Colonic mucosa (tissue), 4 donors: ENCODE measurements at places on chromosomes 13 and 19. TPM values are rescaled to one million over a fixed set of nuclear protein-coding genes. Genes with fewer than 3 reads are reported as not detected.

DNA sequence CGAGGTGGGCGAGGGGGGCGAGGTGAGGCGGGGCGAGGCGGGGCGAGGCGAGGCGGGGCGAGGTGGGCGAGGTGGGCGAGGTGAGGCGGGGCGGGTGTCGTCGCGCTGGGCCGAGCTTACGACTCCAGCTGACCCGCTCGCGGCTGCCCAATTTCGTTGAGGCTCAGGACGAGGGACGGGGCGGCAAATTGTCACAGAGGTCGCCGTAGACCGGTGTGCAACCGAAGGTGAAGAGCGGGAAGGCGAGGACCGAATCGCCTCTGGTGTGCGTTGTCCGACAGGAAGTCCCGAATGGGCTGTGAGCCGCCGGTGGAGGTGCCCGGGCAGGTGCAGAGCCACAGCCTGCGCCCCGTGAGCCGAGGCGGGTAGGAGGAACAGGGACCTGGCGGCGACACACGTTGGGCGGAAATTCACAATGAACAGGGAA lies at the start of gene LACC1:
TSS of gene LACC1 (plus strand) at position 150 of the 427 bp plus-strand sequence. CDS start 1,082 bp downstream, outside the sequence.
- no peak for DNase-seq

DNA sequence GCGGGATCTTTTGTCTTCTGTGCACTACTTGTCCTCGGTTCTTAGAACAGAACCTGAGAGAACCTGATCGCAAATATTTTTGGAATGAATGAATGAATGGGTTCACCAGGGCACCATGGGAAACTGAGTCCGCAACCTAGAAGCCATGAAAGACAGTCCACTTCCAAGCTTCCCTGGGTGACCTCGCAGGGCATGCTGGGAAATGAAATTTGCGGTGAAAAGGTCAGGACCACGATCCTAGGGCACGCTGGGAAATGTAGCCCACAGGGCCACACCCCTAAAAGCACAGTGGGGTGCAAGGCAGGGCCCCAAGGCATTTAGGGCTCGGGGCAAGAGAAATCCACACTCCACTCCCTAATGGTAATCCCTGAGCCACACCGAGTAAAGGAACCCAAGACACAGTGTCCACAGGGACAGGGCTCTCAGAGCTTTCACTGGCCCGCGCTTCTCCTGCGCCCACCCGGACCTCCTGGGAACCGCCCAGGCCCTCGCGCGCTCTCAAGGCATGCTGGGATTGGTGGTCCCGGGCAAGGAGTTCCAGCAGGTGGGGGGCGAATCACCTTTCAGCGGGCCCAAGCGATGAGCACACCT lies 1.1 kb upstream of the PPP1R12C start:
- peak; percentile 78 for DNase-seq

- no peak for DNase-seq
These were observed 472.8 kb downstream of the OLFM4 start for GRCh38 chr13:53501387-53501786.

DNA sequence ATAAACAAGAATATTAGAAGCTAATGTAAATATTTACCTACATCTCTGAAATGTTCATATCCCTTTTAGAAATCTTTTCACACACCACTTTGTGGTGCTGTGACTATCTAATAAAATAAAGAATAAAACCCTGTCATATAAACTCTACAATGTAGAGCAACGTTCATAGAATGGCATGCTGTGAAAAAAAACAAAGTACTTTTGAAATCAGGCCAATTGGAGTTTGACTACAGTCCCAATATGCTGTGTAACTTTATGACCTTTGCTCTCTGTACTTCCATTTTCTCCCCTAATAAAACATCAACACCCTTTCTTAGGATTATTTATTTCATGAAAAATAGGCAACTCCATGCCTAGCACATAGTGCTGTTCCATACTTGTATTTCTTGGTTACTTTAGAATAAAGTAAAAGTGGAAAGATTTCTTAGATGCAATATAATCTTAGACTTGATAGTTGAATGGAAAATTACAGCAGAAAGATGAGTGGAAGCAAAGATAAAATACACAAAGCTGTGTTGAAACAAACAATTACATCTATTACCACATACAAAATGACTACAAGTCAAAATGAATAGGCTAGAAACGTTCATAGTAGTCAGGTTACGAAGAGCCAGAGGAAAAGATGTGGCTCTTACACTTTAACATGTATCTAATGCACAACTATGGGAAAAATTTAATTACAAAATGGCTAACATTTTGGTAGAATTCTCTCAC lies 613.2 kb upstream of the SLITRK5 start:
- DNase-seq: no peak

Gene EPS8L1
- 27.5 TPM for total RNA-seq

GRCh38 chr19:29715701-29716581 lies 880 bp upstream of the C19orf12 start:
- DNase-seq: peak; percentile 59

- DNase-seq: no peak
These were observed 90.9 kb upstream of the ZNF507 start for GRCh38 chr19:32254509-32254890.

DNA sequence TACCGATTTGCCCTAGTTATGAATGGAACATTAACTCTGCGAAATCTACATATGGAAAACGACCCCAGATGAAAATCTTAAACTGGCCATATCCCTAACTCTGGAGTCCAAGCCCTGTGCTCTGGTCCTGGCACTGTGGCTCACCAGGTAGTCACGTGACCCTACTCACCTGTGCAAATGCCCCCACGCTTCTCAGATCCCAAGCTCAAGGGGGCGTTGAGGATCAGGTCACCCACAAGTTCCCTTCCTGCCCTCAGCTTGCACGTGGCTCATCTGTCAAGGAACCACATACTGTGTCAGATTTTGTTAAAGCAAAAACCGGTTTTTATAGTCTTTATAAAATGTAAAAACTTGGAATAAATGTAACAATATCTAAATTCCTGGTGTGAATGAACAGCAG lies 324.0 kb downstream of the SHISA2 start:
- DNase-seq: no peak

DNA sequence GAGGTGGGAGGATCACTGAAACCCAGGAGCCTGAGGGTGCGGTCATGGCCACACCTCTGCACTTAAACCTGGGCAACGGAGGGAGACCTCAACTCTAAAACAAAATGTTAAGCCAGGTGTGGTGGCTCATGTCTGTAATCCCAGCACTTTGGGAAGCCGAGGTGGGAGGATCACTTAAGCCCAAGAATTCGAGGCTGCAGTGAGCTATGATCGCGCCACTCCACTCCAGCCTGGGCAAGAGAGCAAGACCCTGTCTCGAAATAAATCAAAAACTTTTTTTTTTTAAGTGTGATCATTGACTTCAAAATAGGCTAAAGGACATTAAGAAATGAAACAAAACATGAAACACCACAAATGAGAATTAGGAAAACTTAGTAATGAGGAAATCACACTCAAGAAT lies 16.3 kb upstream of the ADPRHL1 start:
- DNase-seq: no peak

DNA sequence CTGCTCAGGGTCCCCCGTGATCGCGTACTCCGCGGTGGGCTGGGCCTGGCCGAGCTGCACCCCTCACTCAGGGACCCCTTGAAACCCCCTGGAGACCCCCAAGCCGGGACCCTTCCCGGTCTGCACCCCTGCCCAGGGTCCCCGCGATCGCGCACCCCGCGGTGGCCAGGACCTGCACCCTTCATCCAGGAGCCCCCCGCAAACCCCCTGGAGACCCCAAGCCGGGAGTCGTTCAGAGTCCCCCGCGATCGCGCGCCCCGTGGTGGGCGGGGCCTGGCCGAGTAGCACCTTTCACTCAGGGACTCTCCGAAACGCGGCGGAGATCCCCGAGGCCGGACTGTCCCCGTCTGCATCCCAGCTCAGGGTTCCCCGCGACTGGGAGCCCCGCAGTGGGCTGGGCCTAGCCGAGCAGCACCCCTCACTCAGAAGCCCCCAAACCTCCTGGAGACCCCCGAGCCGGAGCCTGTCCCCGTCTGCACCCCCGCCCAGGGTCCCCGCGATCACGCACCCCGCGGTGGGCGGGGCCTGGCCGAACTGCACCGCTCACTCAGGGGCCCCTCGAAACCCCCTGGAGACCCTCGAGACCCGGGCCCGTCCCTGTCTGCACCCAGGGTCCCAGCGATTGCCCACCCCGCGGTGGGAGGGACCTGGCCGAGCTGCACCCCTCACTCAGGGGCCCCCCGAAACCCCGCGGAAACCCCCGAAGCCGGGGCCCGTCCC lies 748 bp downstream of the LMNB2 start:
- DNase-seq: peak; percentile 59

- DNase-seq: no peak
These were observed 183.7 kb downstream of the TEX29 start for GRCh38 chr13:111503905-111504695.

Gene ZSWIM4
- 4.3 TPM for total RNA-seq

GRCh38 chr19:36060430-36060829 lies 5.7 kb downstream of the WDR62 start:
- no peak for DNase-seq

Gene FRY
- 7.0 TPM for total RNA-seq

GRCh38 chr13:97043302-97043701 lies 49.0 kb upstream of the OXGR1 start:
- DNase-seq: no peak

DNA sequence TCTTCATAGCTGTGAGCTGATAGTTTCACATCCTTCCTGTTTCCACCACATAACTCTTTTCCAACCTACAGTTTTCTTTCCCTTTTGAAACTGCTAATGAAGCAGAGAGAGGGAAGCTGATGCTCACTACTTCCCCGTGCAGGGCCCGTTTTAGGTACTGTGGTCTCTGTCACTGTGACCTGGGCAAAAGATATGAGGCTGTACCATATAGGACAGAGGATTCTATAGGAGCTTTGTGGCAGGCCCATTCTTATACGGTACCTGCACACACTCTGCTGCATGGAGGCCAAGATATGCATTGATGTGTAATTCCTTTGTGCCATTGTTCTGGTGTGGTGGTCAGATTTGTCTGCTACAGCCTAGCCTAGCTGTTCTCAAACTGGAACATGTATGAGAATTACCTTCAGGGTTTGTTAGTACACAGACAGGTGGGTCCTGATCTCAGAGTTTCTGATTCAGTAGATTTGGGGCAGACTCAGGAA lies 577.3 kb downstream of the LMO7 start:
- DNase-seq: no peak

Gene CASP14
- total RNA-seq: not detected

Gene ZNF667
- 1.3 TPM for total RNA-seq

GRCh38 chr13:75936791-75937190 lies 300.7 kb downstream of the LMO7 start:
- no peak for DNase-seq

Gene ATP4A
- not detected for total RNA-seq

DNA sequence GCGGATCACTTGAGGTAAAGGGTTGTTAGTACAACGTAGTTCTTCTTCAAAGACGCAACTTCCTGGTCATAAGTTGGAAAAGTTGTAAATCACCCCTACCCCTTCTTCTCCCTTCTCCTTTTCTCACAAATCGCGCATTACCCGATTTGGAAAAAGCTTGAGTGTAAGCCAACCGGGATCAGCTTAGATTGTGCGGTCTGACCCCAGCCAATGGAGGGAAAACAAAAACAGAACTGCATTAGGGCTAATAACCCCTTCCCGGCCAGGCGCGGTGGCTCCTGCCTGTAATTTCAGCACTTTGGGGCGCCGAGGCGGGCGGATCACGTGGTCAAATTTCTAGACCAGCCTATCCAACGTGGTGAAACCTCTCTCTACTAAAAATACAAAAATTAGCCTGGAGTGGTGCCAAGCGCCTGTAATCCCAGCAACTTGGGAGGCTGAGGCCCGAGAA lies 806 bp downstream of the ZNF90 start:
- peak; percentile 53 for DNase-seq

- no peak for DNase-seq
These were observed 984.8 kb upstream of the MIR17HG start for GRCh38 chr13:90362707-90363106.

Gene SPRED3
- total RNA-seq: 0.99 TPM

DNA sequence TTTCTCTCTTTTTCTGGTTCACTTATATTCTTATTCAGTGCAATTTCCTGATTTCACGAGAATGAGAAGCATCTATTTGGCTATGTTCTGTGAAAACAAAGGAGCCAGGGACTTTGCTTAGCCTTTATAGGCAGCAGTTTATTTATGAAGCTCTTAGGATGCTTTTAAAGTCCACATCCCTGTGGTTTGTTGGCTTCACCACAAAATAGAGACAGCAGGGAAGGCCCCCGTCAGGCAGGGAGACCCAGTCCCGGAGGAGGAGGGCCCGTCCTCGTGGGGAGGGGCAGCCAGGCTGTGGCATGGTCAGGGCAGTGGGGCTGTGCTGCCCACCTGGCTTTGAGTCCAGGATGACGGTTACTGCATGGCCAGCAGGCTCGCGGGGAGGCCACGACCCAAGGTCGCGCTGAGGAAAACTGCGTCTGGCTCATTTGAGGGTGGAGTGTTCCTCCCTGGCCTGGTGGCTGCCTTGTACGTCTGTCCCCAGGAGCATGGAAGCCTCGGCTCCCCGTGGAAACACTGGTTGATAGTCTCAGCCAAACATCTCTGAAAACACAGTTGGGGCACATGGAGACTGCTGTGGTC lies 92.7 kb downstream of the ATP11A start:
- DNase-seq: no peak

- no peak for DNase-seq
These were observed 50.3 kb upstream of the ANKRD10 start for GRCh38 chr13:110965038-110965754.

DNA sequence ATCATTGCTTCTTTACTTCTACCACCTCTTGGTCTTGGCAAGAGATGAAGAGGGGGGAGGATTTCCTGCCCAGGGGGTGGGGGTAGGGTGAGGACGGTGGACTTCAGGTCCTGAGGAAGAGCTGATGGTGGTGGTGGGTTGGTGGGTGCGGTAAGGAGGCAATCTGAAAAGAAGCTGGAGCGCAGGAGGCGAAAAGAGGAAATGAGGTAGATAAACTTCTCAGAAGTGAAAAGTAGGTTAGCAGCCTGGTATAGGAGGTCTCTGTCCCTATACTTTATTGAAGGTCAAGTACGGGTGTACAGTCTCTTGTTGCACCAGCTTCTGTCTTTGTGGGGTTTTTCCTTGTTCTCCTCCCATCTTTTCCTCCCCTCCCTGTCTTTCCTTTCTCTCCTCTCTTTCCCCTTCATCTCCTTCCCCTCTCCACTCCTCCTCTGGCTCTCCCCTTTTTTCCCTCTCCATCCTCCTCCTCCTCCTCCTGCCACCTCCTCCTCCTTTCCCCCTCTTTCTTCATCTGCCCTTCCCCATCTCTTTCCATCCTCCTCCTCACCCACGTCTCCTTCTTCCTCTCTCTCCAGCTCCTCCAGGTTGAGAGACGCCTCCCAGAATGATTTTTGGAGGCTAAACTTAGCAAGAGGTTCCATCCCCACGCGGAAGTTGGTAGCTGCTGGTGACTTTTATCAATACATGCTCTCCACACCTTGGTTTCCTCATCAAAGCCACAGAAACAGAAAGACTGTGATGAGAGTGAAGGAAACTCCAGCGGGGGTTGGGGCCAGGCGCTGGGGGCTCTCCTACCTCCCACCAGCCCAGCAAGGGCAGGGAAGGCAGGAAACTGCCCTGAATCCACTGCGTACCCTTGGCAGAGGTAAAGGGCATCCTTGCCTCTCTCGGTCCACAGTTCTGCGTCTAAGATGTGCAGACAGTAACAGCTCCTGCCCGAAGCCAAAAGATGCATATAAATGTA lies 15.3 kb downstream of the TNFSF14 start:
- no peak for DNase-seq

Gene CGB7
- total RNA-seq: not detected
